PC-3 (cell line): ENCODE measurements at places on chromosomes 5 and 9. TPM values are rescaled to one million over a fixed set of nuclear protein-coding genes. Genes with fewer than 3 reads are reported as not detected.

Gene CCDC183
- 0.87 and 1.2 TPM in 2 replicates for total RNA-seq

Gene CDC20B
- not detected in 2 replicates for total RNA-seq

Gene PDE8B
- total RNA-seq = 0.12 TPM in 1 of 2 replicates, not detected in the other

Gene TLX3
- not detected in 2 replicates for total RNA-seq

Gene COL5A1
- 10.6 and 15.4 TPM in 2 replicates for total RNA-seq

Gene STKLD1
- 0.52 and 4.1 TPM in 2 replicates for total RNA-seq

GRCh38 chr5:149466457-149466972, 84.7 kb downstream of the CSNK1A1 start:
- H3K27ac ChIP-seq = peak overlapping the region; percentile 5; the same call in 1 of the 2 replicates
- H3K36me3 ChIP-seq = no peaks in the 10 kb centered on the region
- H3K4me3 ChIP-seq = no peak overlapping the region
- H3K4me1 ChIP-seq = peaks cover 21% of the 10 kb centered on the region

DNA sequence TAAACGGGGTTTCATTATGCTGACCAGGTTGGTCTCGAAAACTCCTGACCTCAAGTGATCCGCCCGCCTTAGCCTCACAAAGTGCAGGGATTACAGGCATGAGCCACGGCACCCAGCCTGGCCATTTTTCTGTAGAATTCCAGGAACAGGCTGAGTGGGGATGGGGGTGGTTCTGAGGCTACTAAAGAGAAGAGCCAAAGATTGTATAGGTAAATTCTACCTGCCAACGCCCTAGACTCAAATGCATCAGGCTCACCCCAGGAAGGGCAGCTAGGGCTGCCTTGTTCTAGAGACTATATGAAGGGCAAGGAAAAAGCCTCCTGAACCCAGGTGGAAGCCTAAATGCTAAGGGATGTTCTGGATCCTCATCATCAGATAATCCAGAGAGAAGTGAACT, 1.6 kb upstream of the C5orf52 start:
- no peaks in the 10 kb centered on the region for H3K36me3 ChIP-seq
- no peak overlapping the region for H3K4me3 ChIP-seq
- DNase-seq = no peak
- peak overlapping the region; percentile 91 for H3K27ac ChIP-seq
- H3K4me1 ChIP-seq = peaks cover 31% of the 10 kb centered on the region

GRCh38 chr5:80822640-80823039, 137.5 kb upstream of the RASGRF2 start:
- no peaks in the 10 kb centered on the region for H3K36me3 ChIP-seq
- no peaks in the 10 kb centered on the region for H3K4me1 ChIP-seq
- DNase-seq = no peak
- H3K27ac ChIP-seq = no peak overlapping the region
- no peaks in the 10 kb centered on the region for H3K27me3 ChIP-seq
- H3K4me3 ChIP-seq = no peak overlapping the region

- H3K27ac ChIP-seq = peak within 1 kb of the TSS; percentile 39; the same call in 1 of the 2 replicates
- H3K36me3 ChIP-seq = no peaks in the 10 kb centered on the region
- H3K27me3 ChIP-seq = no peaks in the 10 kb centered on the region
- peaks cover 34% of the 10 kb centered on the region for H3K4me1 ChIP-seq
Measured at GRCh38 chr9:125747053-125747764, at the start of gene PBX3. Gene PBX3, plus strand, starts transcription at chr9:125747373.

DNA sequence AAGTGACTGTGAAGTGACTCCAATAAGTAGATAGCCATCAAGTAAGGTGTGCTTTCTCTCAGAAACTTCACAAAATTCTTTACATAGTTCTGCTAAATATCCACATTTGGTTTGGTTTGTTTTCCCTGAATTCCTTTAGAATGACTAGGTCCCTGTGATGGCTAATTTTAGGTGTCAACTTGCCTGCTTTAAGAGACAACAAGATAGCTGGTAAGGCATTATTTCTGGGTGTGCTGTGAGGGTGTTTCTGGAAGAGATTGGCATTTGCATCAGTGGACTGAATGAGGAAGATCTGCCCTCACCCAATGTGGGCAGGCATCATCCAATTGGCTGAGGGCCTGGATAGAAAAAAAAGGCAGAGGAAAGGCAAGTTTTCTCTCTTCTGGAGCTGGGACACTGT, 8.3 kb upstream of the PTBP3 start:
- no peak overlapping the region for H3K27ac ChIP-seq
- H3K36me3 ChIP-seq = no peaks in the 10 kb centered on the region
- peak; percentile 54 for DNase-seq
- no peak overlapping the region for H3K4me3 ChIP-seq
- H3K27me3 ChIP-seq = no peaks in the 10 kb centered on the region

GRCh38 chr5:14528926-14529325, 52.7 kb upstream of the OTULINL start:
- no peaks in the 10 kb centered on the region for H3K27me3 ChIP-seq
- no peak for DNase-seq
- no peak overlapping the region for H3K4me3 ChIP-seq

DNA sequence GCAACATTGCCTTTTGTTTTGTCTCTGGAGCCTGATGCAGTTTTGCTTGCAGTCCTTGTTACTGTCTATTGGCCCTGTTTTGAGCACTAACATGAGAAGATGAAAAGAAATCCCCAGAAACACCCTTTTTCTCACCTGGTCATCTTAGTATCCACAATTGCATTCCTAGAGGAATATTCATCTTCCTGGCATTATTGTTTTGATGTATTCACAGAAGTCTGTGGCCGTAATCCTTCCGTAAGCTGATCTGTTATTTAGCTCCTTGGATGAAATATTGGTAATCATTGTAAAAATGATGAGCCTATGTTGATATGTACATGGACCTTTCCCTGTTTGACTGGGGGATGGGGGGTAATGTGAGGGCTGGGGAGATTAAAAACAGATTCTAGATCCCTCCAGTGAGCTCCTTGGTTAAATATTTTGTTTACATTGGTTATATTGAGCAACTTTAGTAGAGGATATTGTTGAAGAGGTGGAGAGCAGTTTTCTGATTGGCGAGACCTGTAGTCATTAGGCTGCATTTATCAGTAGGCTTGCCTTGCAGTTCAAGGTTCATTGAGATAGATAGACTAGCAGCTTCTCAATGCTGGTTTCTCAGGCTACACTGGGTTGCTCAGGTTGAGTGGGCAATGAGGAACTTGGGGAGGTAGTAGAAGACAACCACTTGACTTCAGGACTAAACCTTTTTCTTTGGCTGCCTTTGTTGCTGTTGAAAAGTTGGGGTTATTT, 117.5 kb downstream of the MACIR start:
- no peaks in the 10 kb centered on the region for H3K36me3 ChIP-seq
- no peak overlapping the region for H3K4me3 ChIP-seq
- H3K4me1 ChIP-seq = peaks cover 16% of the 10 kb centered on the region
- H3K27ac ChIP-seq = no peak overlapping the region
- DNase-seq = peak; percentile 31
- no peaks in the 10 kb centered on the region for H3K27me3 ChIP-seq

DNA sequence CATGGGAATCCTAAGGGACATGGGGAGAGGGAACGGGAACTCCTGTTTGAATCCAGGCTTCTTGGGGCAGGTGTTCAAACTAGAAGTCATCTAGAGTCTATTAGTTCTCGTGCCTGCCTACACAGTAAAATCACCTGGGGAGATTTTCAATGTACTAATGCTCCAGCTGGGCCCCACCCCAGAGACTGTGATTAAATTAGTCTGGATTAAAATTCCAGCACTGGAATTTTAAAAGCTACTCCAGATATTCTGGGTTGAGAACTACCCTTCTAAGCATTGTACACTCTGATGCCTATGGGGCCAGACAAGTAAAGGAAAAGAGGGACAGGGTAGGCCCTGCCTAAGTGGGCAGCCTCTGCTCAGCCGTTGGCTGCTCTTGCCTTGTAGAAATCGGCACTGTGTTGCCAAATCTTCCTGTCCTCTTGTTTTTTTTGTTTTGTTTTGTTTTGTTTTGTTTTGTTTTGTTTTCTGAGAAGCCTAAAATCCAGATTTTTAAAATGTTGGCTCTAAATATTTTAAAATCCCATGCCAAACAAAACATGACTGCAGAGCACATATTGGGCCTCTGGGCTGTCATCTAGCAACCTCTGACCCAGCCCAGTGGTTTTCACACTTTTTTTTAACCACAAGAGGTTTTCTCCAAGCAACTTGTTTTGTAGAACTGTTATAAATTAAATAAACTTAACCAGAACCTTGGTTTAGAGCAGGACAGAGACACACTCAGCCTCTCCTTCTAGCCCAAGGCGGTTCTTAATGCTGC, 29.0 kb downstream of the ADRB2 start:
- H3K36me3 ChIP-seq = no peaks in the 10 kb centered on the region
- no peak overlapping the region for H3K27ac ChIP-seq
- H3K4me1 ChIP-seq = no peaks in the 10 kb centered on the region
- H3K27me3 ChIP-seq = no peaks in the 10 kb centered on the region
- no peak overlapping the region for H3K4me3 ChIP-seq

GRCh38 chr9:76143834-76144233, 250.4 kb downstream of the RFK start:
- no peak overlapping the region for H3K27ac ChIP-seq
- H3K36me3 ChIP-seq = no peaks in the 10 kb centered on the region
- no peak overlapping the region for H3K4me3 ChIP-seq
- H3K4me1 ChIP-seq = no peaks in the 10 kb centered on the region

- H3K4me3 ChIP-seq = no peak overlapping the region
- H3K27me3 ChIP-seq = no peaks in the 10 kb centered on the region
- H3K36me3 ChIP-seq = peaks cover 13% of the 10 kb centered on the region; the same call in 1 of the 2 replicates
- no peak overlapping the region for H3K27ac ChIP-seq
- H3K4me1 ChIP-seq = peaks cover 21% of the 10 kb centered on the region
- DNase-seq = no peak
Measured at GRCh38 chr9:589723-590122, 251.8 kb upstream of the DMRT1 start.

DNA sequence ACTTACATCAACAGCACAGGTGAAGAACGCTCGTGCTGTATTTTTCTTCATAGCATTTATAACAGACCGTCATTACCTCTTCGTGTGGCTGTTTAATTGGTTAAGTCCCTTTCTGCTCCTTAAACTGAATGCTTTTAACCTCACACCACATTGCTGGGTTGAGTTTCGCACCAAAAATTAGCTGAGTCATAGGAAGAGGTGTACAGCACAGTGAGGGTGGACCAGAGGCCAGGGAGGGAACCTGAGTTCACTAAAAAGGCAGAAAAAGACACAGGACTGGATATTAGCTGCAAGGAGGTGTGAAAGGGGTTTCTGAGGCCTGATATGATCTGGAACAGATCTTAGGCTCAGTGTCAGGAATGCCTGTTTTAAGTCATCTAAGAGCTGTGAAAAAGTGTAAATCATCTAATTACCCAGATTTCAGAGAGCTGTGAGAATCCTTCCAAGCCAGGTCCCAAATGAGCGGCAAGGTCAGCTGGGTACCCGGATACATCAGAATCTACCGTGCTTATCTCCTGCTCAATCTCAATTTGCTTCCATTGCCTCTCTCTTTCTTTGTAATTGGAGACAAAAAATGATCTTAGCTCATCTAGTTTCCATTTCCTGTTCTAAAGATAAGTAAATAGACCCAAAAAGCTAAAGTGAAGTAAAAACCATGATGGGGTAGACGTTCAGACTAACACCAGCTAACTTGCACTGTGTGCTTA, 7.1 kb upstream of the CFAP90 start:
- H3K27me3 ChIP-seq = no peaks in the 10 kb centered on the region
- no peak for DNase-seq
- no peak overlapping the region for H3K27ac ChIP-seq
- peaks cover 32% of the 10 kb centered on the region for H3K36me3 ChIP-seq

GRCh38 chr9:98117984-98118639, 910 bp downstream of the TRIM14 start:
- H3K27ac ChIP-seq = peak overlapping the region; percentile 30
- no peaks in the 10 kb centered on the region for H3K27me3 ChIP-seq
- DNase-seq = peak; percentile 38

DNA sequence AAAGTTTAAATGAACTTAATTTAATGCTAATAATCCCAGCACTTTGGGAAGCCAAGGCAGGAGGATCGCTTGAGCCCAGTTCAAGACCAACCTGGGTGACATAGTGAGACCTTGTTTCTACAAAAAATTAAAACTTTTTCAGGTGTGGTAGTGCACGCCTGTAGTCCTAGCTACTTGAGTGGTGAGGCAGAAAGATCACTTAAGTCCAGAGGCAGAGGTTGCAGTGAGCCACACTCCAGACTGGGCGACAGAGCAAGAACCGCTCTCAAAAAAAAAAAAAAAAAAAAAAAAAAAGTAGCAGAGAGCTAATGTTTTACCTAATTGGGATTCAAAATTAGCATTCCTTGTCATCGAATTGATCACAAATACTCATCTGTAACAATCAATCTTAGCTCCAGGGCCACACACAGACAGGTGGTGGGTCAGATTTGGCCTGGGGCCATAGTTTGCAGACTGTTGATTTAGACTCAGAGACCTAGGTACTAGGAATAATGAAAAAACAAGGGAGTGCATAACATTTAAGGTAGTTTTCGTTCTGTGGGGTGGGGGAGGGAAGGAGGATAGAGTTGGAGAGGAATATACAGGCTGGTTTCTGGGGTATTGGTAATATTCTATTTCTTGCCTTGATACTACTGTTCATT, 21.4 kb downstream of the HSDL2 start:
- no peak overlapping the region for H3K4me3 ChIP-seq
- no peak overlapping the region for H3K27ac ChIP-seq
- H3K4me1 ChIP-seq = no peaks in the 10 kb centered on the region

DNA sequence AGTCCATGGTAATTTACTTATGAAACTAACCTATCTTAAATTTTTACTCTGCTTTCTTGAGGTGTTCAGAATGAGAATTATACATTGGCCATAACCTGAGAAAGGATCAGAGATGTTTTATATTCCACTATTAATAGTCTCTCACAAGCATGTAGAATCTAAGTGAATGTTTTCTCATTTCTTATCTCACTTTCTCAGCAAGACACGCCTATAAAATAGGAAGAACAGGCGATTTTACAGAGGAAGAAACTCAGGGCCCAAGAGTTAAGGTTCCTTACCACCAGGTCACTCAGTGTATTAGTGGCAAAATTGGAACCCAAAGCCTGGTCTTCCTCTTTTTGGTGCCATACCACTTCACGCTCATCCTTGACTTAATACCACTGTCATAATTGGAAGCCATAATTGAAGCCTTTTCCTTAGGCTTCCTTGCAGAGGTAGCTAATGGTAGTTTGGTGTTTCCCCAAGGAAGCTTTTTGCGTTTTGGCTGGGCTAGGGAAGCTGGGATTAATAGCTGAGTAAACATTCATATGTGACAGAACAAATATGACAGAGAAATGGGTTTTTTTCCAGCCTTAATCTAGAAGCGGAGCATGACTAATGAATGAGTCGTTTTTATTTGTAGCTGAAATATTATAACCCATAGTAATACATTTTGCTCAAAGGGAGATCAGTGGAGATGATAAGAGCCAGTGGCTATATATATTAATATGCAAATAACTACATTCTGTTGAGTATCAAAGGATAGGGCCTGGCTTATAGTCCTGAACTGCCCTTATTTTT, 16.9 kb downstream of the HMGXB3 start:
- peaks cover 77% of the 10 kb centered on the region for H3K36me3 ChIP-seq
- peaks cover 50% of the 10 kb centered on the region for H3K4me1 ChIP-seq
- no peaks in the 10 kb centered on the region for H3K27me3 ChIP-seq

- peak; percentile 31 for DNase-seq
- peak overlapping the region; percentile 87 for H3K27ac ChIP-seq
- no peaks in the 10 kb centered on the region for H3K36me3 ChIP-seq
- H3K4me3 ChIP-seq = peak overlapping the region; percentile 18; the same call in 1 of the 2 replicates
- peaks cover 43% of the 10 kb centered on the region for H3K4me1 ChIP-seq
Measured at GRCh38 chr9:83431101-83432060, 106.8 kb downstream of the FRMD3 start.
